ENCODE measurements at places on chromosomes 4 and X.
A peak's percentile ranks its signal among the peaks of the same experiment; 100 is the strongest.

- DNase-seq = peak; percentile 83
These were observed 32.4 kb upstream of the RBPJ start for GRCh38 chr4:26288355-26288909.

- peak; percentile 14 for DNase-seq
These were observed 901.8 kb downstream of the GLUD2 start for GRCh38 chrX:121949041-121949760.

- no peak for DNase-seq
These were observed 243.3 kb downstream of the ARAP2 start for GRCh38 chr4:36000941-36001557.

DNA sequence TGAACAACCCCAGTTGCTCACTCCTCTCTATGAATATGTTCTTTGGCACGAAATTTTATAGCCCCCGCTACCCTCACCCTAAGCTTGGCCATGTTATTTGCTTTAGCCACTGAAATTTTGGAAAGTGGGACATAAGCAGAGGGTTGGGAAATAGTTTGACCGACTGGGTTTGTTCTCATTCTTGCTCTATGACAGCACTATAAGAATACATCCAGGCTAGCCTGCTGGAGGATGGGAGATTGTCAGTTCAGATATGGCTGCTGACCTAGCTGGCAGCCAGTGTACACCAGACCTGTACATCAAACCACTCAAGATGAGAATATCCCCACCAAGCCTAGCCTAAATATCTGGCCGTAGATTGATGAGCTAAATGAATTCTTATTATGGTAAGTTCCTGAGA, 298.1 kb downstream of the PDGFC start:
- DNase-seq = peak; percentile 68

GRCh38 chrX:153867139-153867538, 18.8 kb downstream of the L1CAM start:
- no peak for DNase-seq

DNA sequence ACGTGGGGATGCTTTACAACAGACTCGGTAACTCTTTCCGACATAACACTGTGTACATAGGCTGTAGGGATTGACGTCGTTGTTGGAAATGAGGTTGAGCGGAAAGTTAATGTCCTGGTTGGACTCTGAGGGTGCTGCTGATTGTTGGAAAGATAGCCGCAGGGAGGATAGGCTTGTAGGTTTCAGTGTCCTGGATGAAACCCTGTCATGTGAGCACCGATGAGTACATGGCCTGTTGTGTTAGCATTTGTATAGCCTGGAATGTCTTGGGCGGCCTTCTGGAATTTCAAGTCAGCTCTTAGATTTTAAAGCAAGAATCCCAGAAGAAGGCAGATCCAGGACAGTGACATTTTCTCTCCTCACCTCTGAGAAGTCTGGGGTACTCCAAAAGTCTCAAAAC, 63.3 kb downstream of the TBC1D14 start:
- peak; percentile 32 for DNase-seq

GRCh38 chr4:108337923-108338322, 169.2 kb upstream of the LEF1 start:
- DNase-seq = peak; percentile 57

- no peak for DNase-seq
These were observed 159.1 kb upstream of the DGKK start for GRCh38 chrX:50629774-50630173.

GRCh38 chr4:121726642-121727268, 30.0 kb upstream of the ANXA5 start:
- peak; percentile 75 for DNase-seq

GRCh38 chr4:71785959-71786358, 2.1 kb upstream of the GC start:
- DNase-seq = no peak

- no peak for DNase-seq
These were observed 325.5 kb upstream of the F9 start for GRCh38 chrX:139204898-139205667.

DNA sequence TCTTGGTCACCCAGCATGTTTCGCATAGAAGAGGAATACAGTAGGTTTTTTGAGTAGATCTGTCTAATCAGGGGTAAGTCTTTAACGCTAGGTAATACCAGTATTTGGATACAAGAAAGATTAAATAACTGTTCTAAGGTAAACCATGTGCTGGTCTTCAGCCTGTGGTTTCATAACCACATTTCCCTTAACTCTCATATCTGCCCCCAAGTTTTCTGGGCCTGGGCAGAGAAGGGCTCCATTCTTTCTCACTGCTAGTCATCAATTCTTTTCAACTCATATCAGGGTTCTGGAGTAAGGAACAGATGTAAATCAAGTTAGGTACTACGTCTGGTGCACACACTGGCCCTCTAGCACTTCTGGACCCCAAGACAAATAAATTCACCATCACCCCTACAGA, 49.0 kb downstream of the DHX15 start:
- no peak for DNase-seq

DNA sequence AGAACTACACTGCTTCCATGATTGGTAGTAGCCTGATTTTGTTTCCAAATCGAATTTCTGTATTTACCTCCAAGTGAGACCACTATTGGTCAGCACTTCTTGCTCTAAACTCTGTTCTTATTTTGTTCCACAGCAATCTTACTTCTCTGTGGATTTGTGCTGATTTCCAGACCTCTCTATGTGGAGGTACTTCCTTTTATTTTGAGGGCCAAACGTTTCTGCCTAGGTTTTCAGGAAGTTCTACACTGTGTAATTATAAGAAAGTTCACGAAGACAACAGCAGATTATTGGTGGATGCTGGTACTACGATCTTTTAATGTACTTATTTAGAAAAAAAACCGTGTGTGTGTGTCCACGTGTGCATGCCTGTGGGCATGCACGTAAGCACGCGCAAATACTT, 46.7 kb downstream of the DTHD1 start:
- no peak for DNase-seq

Data from EH (cell line).